ENCODE measurements at places on chromosomes 13 and 19. TPM values are rescaled to one million over a fixed set of nuclear protein-coding genes. Genes with fewer than 3 reads are reported as not detected.

- no peak for DNase-seq
Measured at GRCh38 chr13:24887759-24888158, 123.8 kb downstream of the RNF17 start.

GRCh38 chr13:40550130-40550529 lies 116.3 kb downstream of the FOXO1 start:
- no peak for DNase-seq

DNA sequence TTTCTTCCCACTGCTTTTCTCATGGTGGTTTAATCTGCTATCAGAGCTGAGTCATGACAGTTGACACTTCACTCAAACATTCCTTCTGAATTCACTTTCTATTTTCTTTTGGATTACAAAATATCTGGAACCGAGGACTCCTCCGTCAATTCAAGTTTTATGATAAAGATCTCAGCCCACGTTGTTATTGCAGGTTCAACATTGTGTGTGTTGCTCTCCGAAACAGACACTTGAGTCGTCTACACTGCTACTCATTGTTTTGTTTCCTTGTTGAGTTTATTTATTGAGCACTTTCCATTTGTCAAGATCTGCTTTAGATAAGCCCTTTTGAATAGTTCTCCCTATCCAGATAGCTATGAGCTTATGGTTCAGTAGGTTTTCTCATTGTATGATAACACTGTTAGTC lies 636.1 kb upstream of the GPC6 start:
- DNase-seq, result no peak

Gene UTP14C
- polyA plus RNA-seq, result 10.7 TPM

Gene VSTM2B
- polyA plus RNA-seq, result not detected

Gene NEK5
- 0.16 TPM for polyA plus RNA-seq
